ENCODE measurements at places on chromosomes 6 and 20. TPM values are rescaled to one million over a fixed set of nuclear protein-coding genes. Genes with fewer than 3 reads are reported as not detected.

CD24 gene
- total RNA-seq, result not detected

GRCh38 chr20:8043687-8044282 lies 24.2 kb upstream of the TMX4 start:
- no peak for DNase-seq

TCP11 gene
- total RNA-seq, result not detected

DNA sequence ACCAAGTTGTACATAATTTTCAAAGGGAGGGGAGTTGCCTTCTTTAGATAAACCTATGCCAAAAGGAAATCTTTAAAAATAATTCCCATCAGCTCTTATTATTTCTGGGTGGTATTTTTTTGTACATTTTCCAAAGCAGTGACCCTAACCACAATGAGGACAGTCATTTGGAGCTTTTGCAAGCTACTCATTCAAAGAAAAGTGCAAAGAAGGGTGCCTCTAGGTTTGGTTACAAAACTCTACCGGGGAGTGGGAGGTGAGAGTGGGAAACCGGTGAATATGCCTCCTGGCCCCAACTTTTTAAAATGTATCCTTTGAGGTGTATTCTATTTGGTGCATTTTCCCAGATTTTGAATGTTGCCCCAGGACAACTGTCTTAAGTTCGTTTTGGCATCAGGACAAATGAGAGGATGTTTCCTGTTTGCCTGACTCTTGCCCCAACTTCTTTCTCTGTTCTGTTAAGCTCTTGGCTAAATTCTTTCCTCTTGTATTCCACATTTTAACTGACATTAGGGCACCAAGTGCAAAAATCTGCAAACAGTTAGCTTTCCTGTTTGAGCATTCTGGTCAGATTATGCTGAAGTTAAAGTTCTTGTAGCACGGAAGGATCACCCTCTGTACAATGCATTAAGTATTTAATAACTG lies 78.9 kb downstream of the SLX4IP start:
- DNase-seq, result no peak

- DNase-seq, result no peak
Measured at GRCh38 chr6:72952808-72953630, 272.3 kb downstream of the KHDC1L start.

DNA sequence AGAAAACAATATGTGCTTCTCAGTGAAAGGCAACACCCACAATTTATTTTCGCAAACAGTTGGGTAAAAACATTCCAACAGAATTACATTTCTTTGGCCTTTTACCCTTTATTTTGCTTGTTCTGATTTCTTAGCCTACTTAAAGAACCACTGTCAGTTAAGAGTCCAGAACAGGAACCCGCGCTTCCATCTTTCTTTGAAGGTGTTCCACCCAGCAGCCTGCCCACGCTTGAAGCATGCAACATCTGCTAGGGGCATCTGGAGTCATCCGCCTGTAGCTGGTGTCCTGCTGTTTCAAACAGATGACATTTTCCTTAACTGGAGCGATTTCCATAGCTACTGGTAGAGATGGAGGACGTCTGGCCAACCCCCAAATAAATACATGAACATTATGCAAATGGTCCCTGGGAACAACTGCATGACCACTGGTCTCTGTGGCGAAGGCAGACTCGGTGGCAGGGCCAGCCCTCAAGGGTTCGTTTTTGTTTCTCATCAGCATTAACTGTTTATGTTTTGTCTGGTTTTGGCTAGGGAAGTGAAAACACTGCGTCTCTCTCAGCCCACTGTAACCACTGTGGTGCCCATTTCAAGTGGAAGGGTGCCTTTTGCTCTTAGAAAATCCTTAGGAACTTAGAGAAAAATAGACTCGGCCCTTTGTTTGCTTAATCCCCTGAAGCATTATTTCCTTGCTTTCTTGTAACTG lies 51.6 kb downstream of the LAMA4 start:
- DNase-seq, result no peak

ANKS1A gene
- 6.9 TPM for total RNA-seq

- DNase-seq, result no peak
Measured at GRCh38 chr6:51813904-51814303, 273.5 kb downstream of the PKHD1 start.

GRCh38 chr20:38804682-38805501 lies 605 bp upstream of the PPP1R16B start:
- DNase-seq, result peak; percentile 93

GRCh38 chr6:34196833-34197195 lies 39.9 kb upstream of the HMGA1 start:
- no peak for DNase-seq

GRCh38 chr20:52461582-52461981 lies 270.0 kb upstream of the ZFP64 start:
- DNase-seq, result no peak

GRCh38 chr20:17605131-17605660 lies 35.3 kb downstream of the DSTN start:
- no peak for DNase-seq

GRCh38 chr6:125959041-125959440 lies 2.5 kb downstream of the HINT3 start:
- no peak for DNase-seq

GRCh38 chr6:35624341-35625070 lies 64.2 kb downstream of the FKBP5 start:
- no peak for DNase-seq

BTN1A1 gene
- not detected for total RNA-seq

DNA sequence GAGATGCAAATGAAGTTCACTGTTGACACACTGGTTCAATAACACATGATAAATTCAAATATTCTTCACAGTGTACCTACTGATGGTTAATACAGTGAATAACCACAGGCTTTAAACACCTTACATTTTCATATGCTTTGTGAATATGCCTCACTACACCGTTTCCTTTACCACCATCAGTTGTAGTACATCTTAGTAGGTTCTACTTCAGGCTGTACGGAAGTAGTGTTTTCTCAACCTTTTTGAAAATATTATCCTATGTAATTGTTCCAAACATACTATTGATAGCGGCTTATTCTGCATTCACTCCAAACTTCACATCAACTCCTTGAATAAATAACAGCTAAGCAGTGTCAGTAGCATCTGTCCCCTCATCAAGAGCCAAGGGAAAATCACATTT lies 15.3 kb downstream of the ZBTB9 start:
- DNase-seq, result no peak

DNA sequence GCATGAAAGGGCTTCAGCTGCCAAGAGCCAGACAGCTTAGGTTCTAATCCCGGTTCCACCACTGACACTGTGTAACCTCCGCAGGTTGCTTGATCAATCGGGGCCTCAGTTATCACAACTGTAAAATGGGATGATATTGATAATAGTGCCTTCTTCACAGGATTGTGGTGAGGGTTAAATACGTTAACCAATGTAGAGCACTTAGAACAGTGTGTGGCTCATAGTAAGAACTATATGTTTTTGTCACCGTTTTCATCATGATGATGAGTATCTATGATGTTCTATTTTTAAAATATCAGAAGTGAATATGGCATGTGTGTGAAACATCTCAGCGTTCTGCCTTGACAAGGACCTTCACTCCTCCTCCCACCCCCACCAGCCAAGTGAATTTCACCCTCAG lies 10.3 kb upstream of the MAPK13 start:
- no peak for DNase-seq

SLC17A3 gene
- 0.30 TPM for total RNA-seq

- DNase-seq, result no peak
Measured at GRCh38 chr6:39558591-39559190, 166.5 kb downstream of the KIF6 start.

DNA sequence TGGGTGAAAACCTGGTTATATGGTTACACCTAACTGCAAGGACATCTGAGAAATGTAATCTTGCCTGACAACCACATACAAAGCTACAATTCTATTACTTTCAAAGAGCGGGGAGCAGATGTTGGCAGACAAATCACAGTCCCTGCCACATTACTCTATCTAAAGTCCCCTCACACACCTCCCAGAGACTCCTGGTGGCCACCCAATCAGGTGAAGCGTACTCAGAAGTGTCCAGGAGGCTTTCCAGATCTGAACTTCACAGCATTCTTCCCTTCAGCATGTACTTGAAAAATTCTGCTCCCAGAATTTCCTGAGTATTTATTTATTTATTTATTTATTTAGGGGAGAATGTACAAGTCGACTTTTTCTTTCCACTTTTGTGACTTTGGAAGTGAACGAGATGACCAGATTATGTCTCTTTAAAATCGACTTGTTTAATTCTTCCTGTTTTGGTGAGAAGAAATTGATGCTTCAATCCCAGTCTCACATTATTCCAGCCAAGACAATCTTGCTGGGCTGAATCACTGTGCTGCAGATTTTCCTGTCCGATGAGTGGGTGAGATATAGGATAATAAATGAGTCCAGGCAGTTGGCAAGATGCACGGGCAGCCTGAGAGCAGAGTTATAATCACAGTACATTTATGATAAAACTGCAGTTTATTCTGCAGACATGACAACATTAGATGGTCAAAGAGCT lies 46.9 kb upstream of the POPDC3 start:
- no peak for DNase-seq

GRCh38 chr6:11363881-11364576 lies 131.6 kb upstream of the NEDD9 start:
- DNase-seq, result peak; percentile 34

- DNase-seq, result no peak
Measured at GRCh38 chr20:12660918-12661317, 347.9 kb upstream of the SPTLC3 start.

DNA sequence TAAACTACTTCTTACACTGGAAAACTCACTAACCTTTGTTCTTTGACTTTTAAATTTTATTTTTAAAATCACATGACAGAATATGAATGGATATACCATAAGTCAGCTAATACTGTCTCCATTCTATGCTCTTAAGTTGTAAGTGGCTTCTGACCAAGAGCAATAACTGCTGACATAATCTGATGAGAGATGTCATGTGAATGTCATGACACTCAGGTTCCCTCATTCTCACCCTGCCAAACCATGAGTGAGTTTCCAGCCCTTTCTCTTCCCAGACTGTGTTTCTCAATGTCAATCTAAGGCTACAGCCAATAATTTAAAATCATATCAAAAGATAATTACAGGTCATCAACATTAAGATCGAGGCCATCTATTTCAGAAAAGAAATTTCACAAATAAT lies 39.7 kb downstream of the KIF16B start:
- no peak for DNase-seq

DNA sequence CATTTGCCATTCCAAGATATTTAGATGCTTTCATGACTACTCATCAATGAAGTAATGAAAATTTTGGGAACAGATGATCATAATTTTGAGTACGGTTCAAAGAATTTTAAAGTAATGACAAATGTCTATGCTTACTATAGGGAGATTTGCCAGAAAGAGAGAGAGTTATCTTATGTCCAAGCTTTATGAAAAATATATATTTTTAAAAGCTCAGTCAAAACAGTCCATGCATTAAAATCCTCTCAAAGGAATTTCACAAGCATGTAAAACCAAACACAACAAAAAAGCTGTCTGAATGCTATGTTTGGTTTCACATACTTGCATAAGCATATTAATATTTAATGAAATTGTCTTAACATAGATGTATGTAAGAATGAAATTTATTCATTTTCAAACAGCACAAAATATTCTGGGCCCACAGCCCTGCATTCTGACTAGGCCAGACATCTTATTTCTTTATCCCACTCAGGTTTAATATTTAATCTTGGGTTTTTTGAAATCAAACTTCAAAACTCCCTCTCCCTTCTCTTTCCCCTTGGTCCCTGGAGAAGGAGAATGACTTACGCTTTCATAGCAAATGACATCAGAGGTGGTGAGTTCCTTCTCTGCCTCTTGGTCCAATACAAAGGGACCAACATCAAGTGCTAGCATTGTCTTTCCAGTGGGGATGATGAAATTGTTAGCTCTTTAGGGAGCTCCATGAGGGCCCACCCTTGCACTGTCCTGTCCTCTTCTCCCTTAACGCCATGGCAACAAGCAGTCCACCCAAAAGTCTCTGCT lies 94.2 kb downstream of the ADAT2 start:
- no peak for DNase-seq

- peak; percentile 32 for DNase-seq
Measured at GRCh38 chr20:34022151-34022838, 28.6 kb downstream of the RALY start.

DNA sequence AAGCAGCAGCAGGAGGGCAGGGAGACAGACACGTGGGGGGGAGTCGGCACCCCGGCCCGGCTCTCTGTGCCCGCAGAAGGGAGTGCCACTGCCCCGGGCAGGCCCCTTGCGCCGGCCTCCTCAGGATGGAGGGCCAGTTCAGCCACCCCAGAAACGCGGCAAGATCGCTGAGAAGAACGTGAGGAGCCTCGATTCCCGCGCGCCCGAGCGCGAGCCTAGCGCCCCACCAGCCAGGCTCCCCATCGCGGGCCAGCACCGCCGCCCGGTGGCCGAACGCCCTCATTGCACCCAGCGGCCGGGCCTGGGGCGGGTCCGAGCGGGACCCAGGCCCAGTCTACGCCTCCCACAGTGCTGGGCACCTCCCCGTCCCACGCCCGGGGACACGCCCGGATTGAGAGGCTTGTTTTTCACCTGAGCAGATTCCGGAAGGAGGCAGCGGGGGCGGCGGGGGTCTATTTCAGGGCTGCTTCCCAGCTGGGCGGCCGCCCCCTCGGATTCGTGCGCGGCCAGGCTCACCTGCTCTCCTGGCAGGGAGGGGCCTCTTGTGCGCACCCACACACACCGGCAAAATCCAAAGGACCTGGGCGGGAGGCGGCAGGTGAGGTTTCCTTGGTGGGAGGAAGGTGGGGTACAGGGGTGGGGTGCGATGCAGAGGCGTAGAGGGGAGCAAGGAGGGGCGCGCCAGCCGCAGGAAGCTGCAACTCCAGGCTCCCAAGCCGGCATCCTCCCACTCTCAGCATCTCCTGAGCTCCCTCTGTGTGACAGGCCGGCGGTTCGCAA lies 9.0 kb upstream of the GRM4 start:
- peak; percentile 49 for DNase-seq

DNA sequence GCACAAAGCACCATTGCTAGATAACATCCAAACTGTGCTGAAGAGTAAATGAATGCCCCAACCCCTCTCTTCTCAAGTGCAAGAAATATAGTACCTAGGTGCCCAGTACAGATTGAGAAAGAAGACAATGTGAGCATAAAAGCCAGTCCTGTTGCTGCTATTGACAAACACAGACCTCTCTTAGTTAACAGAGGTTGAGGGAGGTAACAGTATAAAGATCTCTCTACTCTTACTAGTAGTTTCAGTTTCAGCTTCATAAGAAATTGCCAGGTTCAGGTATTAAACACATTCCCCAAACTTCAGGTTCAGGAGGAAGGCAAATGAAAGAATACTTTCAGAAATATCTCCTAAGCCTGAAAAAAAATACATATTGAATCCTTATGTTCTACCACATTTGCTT lies 31.4 kb downstream of the TBC1D32 start:
- DNase-seq, result no peak

- DNase-seq, result no peak
Measured at GRCh38 chr20:47741669-47742608, 43.3 kb downstream of the SULF2 start.

- DNase-seq, result no peak
Measured at GRCh38 chr6:41599015-41599851, 39.0 kb upstream of the MDFI start.

PPP1R14C gene
- total RNA-seq, result not detected
